ENCODE measurements at places on chromosomes 1 and 21.
A peak's percentile ranks its signal among the peaks of the same experiment; 100 is the strongest.

GRCh38 chr1:93734999-93735398 lies 53.4 kb upstream of the BCAR3 start:
- no peak for DNase-seq

DNA sequence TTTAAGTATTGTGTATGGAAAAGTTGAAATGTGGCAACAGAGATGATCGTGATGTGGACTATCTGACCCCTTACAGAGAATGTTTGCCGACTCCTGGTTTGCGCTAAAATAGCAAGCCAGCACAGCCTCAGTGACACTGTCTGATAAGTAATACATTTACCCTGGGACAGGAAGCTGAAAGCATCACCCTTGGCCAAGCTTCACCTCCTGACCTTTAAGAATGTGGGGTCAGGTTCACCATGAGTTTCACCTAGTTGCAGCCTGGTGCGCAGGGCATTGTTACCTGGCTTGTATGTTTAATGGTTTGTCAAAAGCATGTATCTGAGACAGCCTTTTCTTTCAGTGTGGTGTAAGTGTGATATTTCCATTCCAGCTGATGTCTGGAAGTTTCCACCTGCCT lies 29.2 kb downstream of the TRAF5 start:
- no peak for DNase-seq

DNA sequence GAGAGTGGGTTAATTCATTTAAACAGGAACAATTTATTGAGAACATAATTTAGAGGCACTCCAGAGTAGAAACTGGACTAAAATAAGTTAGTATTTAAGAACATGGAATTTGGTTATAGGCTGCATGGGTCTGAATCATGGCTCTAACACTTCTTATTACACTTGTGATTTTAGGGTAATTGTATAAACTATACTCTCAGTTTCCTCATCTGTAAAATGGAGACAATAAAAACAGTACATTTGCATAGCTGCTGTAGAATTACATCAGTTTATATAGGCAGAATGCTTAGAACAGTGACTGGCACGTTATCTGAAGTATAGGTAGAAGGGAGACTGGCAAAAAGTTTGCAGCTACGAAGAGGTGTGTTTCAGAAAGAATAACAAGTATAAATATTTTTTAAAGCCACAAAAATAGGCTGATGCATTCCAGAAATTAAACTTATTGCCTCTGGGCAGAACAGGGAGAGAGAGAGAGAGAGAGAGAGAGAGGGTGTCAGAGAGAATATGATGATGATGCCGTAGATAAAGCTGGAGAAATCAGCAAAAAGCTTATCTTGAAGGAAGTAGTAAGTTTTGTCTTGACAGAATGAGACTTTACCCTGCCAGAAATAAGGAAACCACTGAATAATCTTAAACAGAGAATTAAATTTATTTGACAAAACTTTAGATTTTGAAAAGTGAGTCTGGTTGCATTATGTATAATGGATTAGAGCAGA lies 8.1 kb upstream of the OR6K3 start:
- DNase-seq, result no peak

DNA sequence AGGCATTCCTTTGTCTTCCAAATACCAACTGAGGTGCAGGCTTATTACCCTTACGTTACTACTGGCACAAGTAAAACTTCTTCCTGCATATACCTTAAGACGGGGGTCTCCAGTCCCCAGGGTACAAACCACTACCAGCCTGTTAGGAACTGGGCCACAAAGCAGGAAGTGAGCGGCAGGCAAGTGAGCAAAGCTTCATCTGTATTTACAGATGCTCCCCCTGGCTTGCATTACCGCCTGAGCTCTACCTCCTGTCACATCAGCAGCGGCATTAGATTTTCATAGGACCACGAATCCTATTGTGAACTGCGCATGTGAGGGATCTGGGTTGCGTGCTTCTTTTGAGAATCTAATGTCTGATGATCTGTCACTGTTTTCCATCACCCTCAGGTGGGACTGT lies 113.1 kb downstream of the SLC45A1 start:
- no peak for DNase-seq

- DNase-seq, result no peak
Observed at GRCh38 chr1:76075877-76076276, 1.3 kb downstream of the ST6GALNAC3 start.

DNA sequence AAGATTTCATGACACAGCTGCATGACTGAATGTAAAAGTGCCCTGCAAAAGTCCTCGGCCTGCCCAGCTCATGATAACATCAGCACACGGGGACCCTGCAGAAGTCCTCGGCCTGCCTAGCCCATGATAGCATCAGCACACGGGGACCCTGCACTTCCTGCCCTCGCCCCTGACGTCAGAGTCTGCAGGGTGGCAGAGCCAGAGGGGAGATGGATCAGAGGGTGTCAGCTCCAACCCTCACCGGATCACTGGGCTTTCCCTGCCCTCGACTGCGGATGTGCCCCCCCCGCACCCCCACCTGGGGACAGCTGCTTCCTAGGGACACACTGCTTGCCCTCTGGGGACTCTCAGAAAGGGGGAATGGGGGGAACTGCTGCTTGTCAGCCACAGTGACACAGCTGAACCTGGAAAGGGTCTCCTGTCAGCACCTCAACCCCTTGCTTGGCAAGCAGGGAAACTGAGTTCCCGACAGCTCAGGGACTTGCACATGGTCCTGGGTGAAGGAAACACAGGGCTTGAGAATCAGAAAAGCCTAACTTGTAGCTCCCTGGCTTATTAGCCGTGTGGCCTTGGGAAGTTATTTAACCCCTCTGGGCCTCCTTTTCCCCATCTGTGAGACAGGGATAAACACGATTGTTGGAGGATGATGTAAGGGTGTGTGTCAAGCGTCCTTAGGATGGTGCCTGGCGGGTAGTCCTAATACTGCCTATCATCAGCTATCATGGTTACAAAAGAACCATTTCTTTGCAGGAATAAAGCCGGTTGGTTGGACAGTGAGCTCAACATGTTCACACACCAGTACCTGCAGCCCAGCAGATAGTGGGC lies 8.3 kb upstream of the MIIP start:
- no peak for DNase-seq

DNA sequence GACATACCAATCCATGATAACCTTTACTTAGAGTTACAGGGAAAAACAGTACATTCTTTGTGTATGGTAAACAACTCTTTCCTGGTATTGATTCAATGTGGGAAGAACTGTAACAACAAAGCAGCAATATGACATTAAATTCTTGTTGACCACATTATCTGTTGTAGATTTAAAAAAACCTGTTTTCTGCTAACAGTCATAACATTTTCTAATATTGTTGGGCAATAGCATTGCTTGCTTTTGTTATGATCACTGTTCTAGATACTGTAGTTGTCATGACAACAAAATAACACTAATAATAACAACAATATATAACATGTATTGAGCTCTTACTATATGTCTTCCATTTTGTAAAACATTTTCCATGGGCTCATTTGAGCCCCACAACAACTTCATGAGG lies 54.2 kb downstream of the PDE4B start:
- no peak for DNase-seq

GRCh38 chr21:41740604-41741252 lies 26.1 kb downstream of the RIPK4 start:
- DNase-seq, result no peak

DNA sequence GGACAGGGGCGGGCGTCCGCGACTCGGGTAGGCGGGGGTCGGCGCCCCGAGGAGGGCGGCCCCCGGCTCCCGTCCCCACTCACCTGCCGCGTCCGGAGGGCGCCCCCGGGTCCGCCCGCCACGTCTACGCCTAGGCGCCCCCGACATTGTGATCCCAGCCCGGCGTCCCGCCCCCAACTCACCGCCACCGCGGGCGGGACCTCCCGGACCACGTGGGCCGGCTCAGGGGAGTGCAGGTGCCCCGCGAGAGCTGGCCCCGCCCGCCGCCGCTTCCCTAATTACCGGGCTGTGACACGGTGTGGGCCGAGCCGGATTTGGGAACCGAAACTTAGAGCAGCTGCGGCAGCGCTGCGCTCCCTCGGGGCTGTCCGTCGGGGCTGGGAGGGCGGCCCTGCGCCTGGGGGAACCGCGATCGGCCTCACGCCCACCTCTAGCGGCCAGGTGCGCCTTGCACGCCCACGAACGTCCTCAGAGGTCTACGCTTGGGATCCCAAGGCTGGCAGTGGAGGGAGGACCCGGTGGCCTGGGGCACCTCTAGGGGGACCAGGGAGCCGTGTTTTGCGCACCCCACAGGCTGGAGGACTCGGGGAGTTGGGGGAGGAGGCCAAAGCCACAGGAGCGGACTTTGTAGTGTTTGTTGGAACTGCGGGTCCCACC lies 521 bp upstream of the NADK start:
- DNase-seq, result peak; percentile 48

GRCh38 chr1:109613361-109614147 lies 5.9 kb downstream of the GNAT2 start:
- no peak for DNase-seq

GRCh38 chr1:23202263-23202749 lies 15.0 kb downstream of the HTR1D start:
- no peak for DNase-seq

All from CMK (cell line).